ENCODE measurements at places on chromosomes 1 and 21.

GRCh38 chr1:169015464-169015863 is 91.0 kb upstream of the ATP1B1 start:
- no peak for DNase-seq

DNA sequence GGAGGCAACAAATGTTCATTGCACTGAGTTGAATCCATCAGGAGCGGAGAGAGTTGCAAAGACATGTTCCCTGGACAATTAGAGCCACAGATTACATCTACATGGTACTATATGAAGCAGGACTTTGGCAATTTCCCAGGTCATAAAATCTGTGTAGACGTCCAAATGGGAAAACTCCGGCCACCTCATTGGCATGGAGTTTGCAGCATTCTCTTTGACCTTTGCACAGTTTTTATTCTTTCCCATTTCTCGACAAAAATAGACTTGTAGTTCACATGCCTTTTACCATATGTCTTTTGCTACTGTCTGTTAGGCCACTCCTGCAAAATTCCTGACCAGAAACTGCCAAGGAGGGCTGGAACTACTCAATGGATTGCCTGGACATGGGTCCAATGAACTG is 48.2 kb downstream of the UBE2T start:
- no peak for DNase-seq

- DNase-seq: no peak
Measured at GRCh38 chr21:32481875-32482408, 69.4 kb downstream of the EVA1C start.

DNA sequence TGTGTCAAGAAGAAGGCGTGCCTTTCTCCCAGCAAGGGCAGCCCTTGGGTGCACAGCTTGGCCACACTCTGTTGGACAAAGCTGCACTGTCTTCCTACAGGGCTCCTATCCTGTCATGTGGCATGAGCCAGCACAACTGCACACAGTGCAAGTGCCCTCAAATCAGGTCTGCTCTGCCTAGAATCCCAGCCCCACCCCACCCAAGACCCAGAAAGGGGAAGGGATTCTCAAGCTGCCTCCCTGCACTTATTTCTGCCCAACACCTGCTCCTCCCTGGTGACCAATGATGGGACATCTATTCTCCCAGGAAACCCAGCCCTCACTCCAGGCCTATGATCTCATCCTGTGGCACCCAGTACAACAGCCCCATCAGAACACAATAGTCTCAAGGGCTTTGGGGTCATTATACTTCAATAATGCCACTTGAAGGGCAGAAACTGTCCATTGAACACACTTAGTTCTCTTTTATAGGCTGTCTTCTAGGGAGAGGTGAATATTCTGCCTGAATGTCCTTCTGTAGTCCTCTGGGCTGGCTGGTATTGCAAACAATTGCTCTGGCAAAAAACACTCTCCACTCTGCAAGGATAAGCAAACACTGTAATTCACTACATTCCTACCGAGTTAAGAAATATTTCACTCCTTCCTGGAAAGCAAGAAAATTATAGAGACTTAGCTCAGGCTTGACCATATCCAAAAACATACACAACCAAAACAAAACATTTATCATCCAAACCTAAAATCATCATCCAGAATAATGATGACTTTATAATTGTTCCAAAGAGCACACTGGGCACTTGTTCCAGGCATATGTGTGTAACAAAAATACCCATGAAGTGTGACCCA is 43.1 kb upstream of the IGSF3 start:
- DNase-seq: no peak

GRCh38 chr1:116064616-116065015 is 46.6 kb upstream of the MAB21L3 start:
- no peak for DNase-seq

GRCh38 chr1:197763307-197763706 is 12.0 kb downstream of the DENND1B start:
- DNase-seq: no peak

- no peak for DNase-seq
Measured at GRCh38 chr1:244212219-244212618, 161.1 kb downstream of the ZBTB18 start.

DNA sequence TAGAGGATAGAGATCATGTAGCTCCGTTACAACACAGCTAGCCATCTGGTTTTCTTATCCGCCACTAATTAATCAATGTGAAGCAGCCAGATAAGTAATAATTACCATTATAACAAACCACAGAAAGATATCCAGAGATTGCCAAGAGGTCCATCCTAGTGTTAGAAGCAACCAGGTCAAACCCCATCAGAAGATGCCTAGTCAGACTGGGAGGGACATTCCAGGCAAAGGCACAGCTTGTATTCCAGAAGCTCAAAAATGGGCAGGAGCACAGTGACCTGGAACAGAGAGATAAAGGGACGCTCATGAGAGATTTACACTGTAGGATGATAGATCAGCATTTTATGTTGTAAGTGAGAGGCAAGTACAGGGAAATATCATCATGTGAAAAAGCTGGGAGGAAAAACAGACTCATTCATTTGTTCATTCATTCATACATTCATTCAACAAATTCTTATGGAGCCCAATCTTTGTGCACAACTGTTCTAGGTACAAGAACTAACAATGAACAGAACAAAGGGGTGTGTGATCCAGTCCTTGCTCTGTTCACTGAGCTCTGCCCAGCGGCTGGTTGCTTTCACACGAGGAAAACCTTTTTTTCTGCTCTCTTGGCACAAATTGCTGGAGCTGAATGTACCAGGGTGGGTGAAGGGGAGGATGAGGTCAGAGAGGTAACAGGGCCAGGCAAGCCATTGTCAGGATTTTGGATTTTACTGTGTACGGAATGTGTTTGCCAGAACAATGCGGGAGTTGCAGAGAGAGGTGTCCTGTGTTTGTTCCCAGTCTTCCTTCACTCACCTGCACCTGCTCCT is 240.8 kb upstream of the FGGY start:
- DNase-seq: no peak

DNA sequence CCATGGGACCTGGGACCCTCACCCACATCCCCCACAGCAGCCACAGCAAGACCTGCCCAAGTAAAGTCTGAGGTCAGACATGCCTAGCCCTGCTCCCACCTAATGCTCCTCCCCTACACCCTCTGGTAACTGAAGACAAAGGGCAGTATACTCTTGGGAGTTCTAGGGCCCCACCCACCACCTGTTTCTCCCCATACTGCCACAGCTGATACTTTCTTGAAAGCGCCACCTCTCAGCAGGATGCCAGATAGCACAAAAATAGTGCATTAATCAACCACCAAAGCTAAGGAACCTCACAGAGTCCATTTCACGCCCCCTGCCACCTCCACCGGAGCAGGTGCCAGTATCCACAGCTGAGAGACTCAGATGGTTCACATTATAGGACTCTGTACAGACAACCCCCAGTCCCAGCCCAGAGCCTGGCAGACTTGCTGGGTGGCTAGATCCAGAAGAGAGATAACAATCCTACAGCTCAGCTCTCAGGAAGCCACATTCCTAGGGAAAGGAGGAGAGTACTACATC is 238.1 kb downstream of the LRRC40 start:
- no peak for DNase-seq

- DNase-seq: no peak
Measured at GRCh38 chr1:58874757-58875755, 91.2 kb upstream of the JUN start.

- no peak for DNase-seq
Measured at GRCh38 chr1:174818014-174818616, 181.6 kb upstream of the CACYBP start.

GRCh38 chr1:183898001-183898396 is 93.1 kb downstream of the RGL1 start:
- no peak for DNase-seq

Data from hematopoietic multipotent progenitor cell treated with erythropoietin and hydrocortisone succinate and interleukin-3 and kit ligand, for 15 days (in vitro differentiated cells).